Jurkat, Clone E6-1 (cell line): ENCODE measurements at places on chromosomes 2 and 18.

DNA sequence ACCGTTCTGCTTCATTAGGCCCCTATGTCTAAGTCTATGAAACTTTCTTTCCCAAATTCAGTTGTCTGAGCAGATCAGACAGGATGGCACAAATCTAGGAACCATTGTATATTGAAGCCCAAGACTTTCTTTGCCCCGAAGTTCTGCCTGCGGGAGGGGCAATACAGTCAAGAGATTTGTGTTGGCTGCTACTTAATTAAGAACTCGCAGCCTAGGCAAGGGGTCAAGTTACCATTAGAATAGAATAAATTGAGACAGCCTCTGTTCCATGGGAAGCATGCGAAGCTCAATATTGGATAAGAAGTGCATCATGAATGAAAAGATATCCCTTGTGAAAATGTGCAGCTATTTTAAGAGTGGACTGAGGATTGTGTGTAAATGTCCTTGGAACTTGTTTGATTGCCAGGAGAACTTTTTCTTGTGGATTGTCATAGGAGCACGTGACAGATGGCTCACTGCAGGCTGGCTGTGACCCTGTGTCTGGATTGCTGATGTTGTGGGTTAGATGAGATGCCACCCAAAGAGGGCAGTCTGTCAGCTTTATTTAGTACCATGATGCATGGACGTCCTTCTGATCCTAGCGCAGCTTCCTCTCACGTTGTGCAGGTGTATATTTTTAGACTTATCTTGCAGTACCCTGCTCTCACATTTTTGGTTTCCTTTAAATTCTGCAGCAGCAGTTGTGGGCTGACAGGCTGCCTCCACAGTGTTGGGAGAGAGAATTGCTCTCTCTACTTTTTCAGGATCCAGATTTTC lies 30.9 kb downstream of the HAUS1 start:
- DNase-seq, result no peak

GRCh38 chr2:79612999-79613398 lies 100.1 kb downstream of the CTNNA2 start:
- no peak for DNase-seq

GRCh38 chr2:216057688-216058193 lies 23.9 kb downstream of the PECR start:
- DNase-seq, result no peak

GRCh38 chr2:182763311-182763912 lies 47.4 kb downstream of the DNAJC10 start:
- peak; percentile 27 for DNase-seq

- DNase-seq, result peak; percentile 2
Observed at GRCh38 chr2:138447889-138448570, 53.5 kb upstream of the SPOPL start.

- DNase-seq, result no peak
Observed at GRCh38 chr2:133952896-133953295, 301.0 kb upstream of the MGAT5 start.

DNA sequence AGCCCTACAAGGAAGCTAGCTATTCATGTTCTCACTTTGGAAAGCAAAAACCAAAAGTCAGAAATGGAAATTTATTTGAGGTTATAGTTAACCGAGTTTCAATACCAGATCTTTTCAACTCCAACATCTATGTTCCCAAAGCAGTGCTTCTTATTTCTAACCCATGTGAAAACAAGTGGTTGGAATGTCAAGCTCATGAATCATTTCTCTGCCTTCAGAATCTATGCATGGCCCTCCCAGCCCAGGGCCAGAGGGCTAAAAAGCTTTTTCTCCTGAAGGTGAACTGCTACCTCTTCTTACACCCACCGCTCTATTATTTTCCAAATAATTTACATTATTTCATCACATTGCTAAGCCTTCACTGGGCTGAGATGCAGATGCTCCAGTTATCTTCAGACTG lies 158.4 kb downstream of the SP3 start:
- no peak for DNase-seq

DNA sequence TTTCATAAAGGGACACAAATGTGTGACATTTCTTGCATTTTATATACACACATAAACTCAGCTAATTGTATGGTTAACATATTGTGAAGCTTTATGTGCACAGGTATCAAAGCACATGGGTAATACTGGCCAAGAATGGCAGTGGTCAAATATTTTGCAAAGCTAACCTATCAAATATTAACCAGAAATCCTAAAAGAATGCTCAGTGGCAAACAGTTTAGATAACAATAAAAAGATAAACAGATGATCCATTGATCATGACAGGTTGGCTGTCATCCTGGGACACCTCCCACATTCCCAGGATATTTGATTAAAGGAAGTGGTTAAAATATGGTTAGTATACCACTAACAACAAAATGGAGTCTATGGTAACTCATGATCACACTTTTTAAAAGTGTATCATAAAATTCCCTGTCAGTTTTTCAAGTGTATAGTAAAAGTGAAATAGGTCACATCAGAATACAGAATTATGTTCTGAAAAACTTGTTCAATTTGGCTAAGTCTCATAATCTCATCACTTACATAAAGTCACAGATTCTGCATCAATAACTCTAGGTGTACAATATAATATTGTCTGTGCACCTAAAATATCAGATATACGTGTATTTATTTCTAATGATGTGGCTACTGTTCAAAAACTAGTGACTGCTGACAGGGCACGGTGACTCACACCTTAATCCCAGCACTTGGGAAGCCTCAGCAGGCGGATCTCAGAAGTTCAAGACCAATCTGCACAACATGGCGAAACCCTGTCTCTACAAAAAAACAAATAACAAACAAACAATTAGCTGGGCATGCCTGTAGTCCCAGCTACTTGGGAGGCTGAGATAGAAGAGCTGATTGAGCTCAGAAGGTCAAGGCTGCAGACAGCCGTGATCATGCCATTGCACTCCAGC lies 48.9 kb downstream of the CDH2 start:
- no peak for DNase-seq

- DNase-seq, result no peak
Observed at GRCh38 chr2:46116553-46116991, 180.6 kb upstream of the EPAS1 start.

DNA sequence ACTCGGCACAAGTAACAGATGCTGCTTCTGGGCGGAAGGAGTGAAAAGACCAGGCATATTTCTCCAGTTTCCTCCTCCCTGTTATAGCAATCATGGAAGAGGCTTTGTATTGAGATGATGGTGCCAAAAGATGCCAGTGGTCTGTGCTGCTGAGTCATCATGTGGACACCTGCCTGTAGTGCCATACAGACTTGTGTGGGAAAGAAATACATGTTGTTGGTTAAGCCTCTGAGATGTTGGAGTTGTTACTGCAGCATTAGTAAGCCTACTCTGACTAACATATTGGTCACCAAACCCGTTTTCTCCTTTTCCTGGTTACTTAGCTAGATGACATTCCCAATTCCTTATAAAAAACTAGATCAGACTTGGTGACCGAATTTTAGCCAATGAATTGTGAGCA lies 356.9 kb downstream of the ZNF521 start:
- no peak for DNase-seq
